HFFc6 (cell line): ENCODE measurements at places on chromosomes 7 and 10.

- DNase-seq = no peak
Observed at GRCh38 chr7:157355784-157356511, 19.1 kb downstream of the DNAJB6 start.

- DNase-seq = peak; percentile 24
Observed at GRCh38 chr10:117226813-117227451, 14.0 kb upstream of the SLC18A2 start.

GRCh38 chr7:2108501-2109250 is 124.1 kb downstream of the MAD1L1 start:
- no peak for DNase-seq

DNA sequence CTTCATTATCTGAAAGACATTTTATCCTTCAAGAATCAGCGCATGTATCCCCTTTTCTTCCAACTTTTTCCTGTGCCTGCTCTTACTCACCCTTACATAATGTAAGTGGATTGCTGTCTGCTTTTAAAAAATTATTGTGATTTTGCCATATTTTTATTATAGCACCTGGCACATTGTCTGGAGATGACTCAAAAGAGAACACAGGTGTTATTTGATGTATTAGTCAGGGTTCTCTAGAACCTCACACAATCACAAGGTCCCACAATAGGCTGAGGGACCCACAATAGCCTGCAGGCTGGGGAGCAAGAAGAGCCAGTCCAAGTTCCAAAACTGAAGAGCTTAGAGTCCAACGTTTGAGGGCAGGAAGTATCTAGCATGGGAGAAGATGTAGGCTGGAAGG is 390.0 kb downstream of the EXOC4 start:
- DNase-seq = no peak

DNA sequence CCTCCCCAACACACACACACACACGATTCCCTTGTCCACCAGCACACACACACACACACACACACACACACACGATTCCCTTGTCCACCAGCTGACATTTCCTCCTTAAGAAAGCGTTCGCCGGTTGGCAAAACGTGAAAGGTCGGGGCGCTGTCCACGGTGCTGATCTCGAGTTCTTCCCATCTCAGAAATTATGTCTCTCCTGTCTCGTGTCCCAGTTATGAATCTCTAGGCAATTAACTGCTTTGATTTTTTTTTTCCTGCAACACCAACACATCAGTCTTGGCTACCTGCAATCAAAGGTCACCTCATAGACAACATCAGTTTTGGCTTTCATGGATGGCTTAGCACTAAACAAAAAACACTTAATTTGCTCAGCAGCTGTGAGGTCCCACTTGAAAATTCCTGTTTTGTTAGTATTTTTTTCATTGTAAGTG is 1.9 kb downstream of the INA start:
- no peak for DNase-seq

DNA sequence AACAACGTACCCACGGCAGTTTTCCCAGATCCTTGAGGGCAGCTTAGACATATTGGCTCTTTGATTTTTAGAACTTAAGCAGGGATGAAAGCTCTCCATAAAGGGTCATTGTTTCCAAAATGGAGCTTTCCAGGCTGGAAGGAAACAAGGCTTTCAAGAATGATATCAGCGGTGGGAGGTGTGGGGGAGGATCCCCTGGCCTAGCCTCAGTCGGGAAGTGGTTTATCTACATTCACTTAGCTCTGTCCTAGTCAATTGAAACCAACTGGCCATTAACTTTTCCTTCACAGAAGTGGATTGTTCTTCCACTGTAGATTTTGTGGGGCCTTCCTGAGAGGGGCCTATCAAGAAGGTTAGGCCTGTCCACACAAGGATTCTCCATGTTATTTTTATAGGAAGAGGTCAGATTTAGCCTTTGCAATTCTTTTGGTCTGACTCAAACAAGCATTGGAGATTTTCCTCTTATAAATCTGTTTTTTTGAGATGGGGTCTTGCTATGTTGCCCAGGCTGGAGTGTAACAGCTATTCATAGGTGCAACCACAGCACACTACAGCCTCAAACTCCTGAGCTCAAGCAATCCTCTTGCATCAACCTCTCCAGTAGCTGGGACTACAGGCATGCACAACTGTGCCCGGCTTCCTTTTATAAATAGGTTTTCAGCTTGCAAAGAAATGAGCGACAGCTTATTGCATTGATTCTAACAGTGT is 343.5 kb downstream of the LRMDA start:
- DNase-seq = no peak

- DNase-seq = no peak
Observed at GRCh38 chr10:132705943-132706342, 80.0 kb downstream of the NKX6-2 start.
